ENCODE measurements at places on chromosomes 16 and 17. TPM values are rescaled to one million over a fixed set of nuclear protein-coding genes. Genes with fewer than 3 reads are reported as not detected.

The NPIPA2 gene
- total RNA-seq, result 0.44 TPM

The SCNN1B gene
- not detected for total RNA-seq

The AGRP gene
- not detected for total RNA-seq

The DBNDD1 gene
- total RNA-seq, result 0.72 TPM

The APOH gene
- not detected for total RNA-seq

The SLC5A10 gene
- not detected for total RNA-seq

The ZP2 gene
- not detected for total RNA-seq

The PRRT2 gene
- total RNA-seq, result 0.44 TPM

The LGALS9 gene
- total RNA-seq, result 3.3 TPM

The PIPOX gene
- 2.6 TPM for total RNA-seq

The ABHD15 gene
- 6.7 TPM for total RNA-seq

The NKD1 gene
- 0.14 TPM for total RNA-seq

The DNAH9 gene
- total RNA-seq, result not detected

The MT1M gene
- 0.88 TPM for total RNA-seq

The OR1F1 gene
- not detected for total RNA-seq

The KRT24 gene
- total RNA-seq, result not detected

The POLR3E gene
- 45.2 TPM for total RNA-seq

The YWHAE gene
- 797 TPM for total RNA-seq

The COG4 gene
- total RNA-seq, result 72.0 TPM

The OR3A3 gene
- total RNA-seq, result not detected

The PHF12 gene
- total RNA-seq, result 44.6 TPM

The GAS2L2 gene
- total RNA-seq, result not detected

The TM4SF5 gene
- total RNA-seq, result not detected

The CSH2 gene
- total RNA-seq, result 0.14 TPM

The VWA3A gene
- not detected for total RNA-seq

The KLHL10 gene
- not detected for total RNA-seq

The ZNF594 gene
- total RNA-seq, result 12.3 TPM

The IL21R gene
- total RNA-seq, result 0.14 TPM

The TBC1D3C gene
- total RNA-seq, result not detected

The SPN gene
- not detected for total RNA-seq

The RAB26 gene
- total RNA-seq, result 1.5 TPM

The PRM1 gene
- total RNA-seq, result not detected

The G6PC1 gene
- not detected for total RNA-seq

The CLEC3A gene
- not detected for total RNA-seq

The SLC9A5 gene
- 1.6 TPM for total RNA-seq

The NLRC3 gene
- total RNA-seq, result not detected

The PPP1R1B gene
- not detected for total RNA-seq

The TMEM98 gene
- 98.1 TPM for total RNA-seq

The USP43 gene
- 0.43 TPM for total RNA-seq

The NDUFAF8 gene
- 69.6 TPM for total RNA-seq

The CA4 gene
- not detected for total RNA-seq

The ATMIN gene
- 40.5 TPM for total RNA-seq

The KCNG4 gene
- not detected for total RNA-seq

The WRAP53 gene
- total RNA-seq, result 15.7 TPM

The ADAP2 gene
- total RNA-seq, result 3.1 TPM

The NOS2 gene
- not detected for total RNA-seq

The HBQ1 gene
- not detected for total RNA-seq

The GDPD1 gene
- 3.1 TPM for total RNA-seq

Measured in placental pericyte (primary cell).